ENCODE measurements at places on chromosomes 4 and X. TPM values are rescaled to one million over a fixed set of nuclear protein-coding genes. Genes with fewer than 3 reads are reported as not detected.

FTSJ1 gene
- polyA plus RNA-seq: 53.8 TPM

TLR2 gene
- polyA plus RNA-seq: 0.58 TPM

S100G gene
- polyA plus RNA-seq: not detected

HELT gene
- not detected for polyA plus RNA-seq

Measured in IgD-negative memory B cell (primary cell).